ENCODE measurements at places on chromosomes 16 and 17. TPM values are rescaled to one million over a fixed set of nuclear protein-coding genes. Genes with fewer than 3 reads are reported as not detected.

GRCh38 chr16:10566613-10567012 lies 13.8 kb downstream of the EMP2 start:
- ATAC-seq: no peak

- ATAC-seq: no peak
Measured at GRCh38 chr17:66941249-66941648, 23.3 kb upstream of the CACNG4 start.

GRCh38 chr16:22634954-22635353 lies 124.3 kb downstream of the NPIPB5 start:
- ATAC-seq: no peak

GRCh38 chr16:8676160-8676547 lies 1.7 kb downstream of the ABAT start:
- no peak for ATAC-seq

DNA sequence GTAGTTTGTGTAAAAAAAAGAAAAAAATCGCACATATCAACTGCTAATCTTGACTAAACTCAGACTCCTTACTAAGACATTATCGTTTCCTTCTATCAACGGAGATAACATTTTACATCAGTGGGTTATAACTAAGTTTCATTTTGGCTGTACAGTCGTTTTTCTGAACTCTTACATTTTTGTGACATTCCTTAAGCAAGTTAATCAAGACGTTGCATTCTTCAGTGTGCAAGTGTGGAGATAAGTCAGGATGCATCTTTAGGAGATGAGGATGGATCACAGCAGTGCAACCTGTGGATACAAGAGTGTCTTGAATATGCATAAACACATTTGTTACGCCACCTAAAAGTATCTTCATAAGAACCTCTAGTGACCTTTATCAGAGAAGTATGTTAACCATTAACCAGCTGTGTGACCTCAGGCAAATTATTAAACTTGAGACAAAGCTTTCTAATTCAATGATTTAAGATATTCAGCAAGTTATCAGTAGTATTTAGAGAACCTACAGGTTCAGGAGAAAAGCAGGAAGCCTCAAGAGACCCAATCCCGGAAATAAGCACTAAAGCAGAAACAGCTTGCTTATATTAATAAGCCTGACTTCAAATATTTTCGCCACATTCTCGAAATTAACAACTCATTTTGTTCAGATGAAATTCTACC lies 9.4 kb downstream of the CMC2 start:
- peak; percentile 69 for ATAC-seq

Gene PIRT
- total RNA-seq: not detected

Measured in activated T-helper 17 cell treated with anti-CD3 and anti-CD28 coated beads, Interleukin-2, amount 50 U/mL, for 72 hours (primary cell).